Omental fat pad (tissue), 4 donors: ENCODE measurements at places on chromosomes 4 and X. TPM values are rescaled to one million over a fixed set of nuclear protein-coding genes. Genes with fewer than 3 reads are reported as not detected.
A peak's percentile ranks its signal among the peaks of the same experiment; 100 is the strongest.

DNA sequence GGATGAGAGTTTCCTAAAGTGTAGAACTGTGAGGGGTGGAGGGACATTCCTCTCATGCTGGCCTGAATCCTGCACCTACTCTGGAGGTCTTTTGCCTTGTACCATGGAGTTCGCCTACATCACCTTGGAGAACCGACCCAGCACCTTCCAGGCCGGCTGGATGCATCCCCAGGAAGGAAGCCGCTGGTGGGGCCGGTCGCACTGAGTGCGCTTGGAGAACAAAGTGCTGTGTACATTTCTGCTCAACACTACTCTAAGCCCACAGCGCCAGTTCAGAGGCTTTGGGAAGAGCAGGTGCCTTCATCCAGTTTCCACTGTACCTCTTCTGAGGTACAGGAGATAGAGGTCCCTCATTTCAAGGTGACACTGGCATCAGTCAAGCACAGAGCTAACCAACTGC lies 15.4 kb upstream of the IRF2 start:
- no peak for DNase-seq

DNA sequence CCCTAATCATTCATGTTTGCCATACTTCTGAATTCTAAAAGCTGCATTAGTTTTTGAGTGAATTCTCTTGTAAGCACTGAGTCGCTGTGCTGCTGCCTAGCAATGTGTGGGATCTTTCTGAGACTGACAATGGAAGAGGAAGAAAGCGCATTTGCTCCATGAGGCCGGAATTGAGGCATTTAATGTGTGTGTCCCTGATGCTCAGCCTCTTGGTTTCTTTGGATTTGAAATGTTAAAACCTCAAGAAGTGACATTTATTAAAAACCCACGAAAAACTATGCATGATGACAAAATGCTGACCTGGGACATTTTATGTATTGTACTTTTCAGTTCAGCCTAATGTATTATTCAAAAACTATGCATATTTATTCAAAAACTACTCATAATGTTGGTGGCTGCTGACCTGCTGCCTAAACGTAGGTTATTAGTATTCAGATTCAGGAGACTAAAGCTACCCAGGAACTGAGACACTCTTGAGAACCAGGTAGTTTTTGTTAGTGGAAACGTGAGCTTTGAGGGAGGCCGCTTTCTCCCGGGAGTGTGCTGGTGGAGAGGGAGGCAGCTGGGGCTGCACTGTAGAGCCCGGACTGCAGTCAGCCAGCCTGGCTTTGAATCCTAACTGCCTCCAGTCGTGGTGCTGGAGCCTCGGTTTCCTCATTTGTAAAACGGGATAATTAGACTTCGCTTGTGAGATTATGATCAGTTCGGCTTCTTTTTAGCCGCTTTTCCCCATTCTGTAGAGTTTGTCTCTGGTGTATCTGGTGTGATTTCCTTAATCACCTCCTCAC lies 11.3 kb downstream of the RGS12 start:
- DNase-seq = no peak

DNA sequence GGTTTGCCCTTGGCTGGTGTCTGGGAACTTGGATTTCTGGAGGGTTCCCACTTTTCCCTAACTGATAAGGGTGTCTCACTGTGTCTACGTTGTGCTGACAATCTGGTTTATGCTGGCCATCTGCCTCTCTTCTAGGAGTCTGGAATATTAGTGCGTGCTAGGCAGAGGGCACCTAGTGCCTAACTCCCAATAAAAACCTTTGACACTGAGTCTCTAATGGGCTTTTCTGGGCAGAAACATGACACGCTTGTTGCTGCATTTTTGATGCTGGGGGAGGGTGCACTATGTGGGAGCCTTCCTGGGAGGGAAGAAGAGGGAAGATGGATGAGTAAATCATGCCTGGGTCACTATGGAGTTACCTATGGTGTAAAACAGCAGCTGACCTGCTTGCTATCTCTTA lies 16.3 kb upstream of the ZNF41 start:
- no peak for DNase-seq

DNA sequence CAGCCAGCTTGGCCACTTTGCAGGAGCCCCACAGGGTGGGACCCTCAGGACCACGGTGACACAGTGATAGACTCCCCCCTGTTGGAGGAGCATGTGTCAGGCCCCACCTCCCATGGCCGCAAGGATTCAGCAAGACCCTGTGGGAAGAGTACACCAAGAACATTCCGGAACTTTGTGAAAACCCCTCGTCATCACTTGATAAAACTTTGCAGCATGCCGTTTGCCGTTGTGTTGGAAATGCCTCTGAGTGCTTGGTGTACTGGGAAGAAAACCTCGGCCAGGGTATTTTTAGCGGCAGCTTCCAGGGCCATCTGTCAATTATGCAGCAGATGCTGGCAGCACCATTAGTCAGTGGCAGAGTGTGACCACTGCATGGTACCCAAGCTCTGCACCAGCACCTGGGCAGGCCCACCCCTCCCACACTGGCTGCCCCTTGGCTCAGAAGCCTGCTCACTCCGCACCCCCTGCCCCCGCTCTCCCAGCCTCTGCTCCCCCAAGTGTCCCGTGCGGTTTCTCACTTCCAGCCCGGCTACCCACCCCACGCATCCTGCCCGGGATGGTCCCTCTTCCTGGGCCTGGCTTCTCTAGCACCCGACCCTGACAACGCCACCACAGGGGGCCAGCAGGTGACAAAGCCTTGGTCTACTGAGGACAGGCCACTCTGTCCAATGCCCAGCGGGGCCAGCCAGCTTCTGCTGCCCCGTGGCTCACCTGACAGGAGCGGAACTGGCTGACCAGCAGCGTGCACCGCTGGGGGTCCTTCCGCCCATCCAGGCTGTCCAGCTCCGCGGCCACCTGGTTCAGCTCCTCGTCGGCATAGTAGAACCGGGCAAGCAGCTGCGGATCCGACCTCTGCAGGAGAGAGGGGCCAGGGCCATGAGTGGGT lies 65.0 kb downstream of the ZFYVE28 start:
- DNase-seq = no peak

DNA sequence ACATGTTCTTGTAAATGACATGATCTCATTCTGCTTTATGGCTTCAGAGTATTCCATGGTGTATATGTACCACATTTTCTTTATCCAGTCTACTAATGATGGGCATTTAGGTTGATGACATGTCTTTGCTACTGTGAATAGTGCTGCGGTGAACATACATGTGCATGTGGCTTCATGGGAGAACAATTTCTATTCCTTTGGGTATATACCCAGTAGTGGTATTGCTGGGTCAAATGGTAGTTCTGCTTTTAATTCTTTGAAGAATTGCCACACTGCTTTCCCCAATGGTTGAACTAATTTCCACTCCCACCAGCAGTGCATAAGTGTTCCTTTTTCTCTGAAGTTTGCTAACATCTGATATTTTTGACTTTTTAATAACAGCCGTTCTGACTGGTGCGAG lies 1080.3 kb downstream of the CCSER1 start:
- DNase-seq = no peak

DNA sequence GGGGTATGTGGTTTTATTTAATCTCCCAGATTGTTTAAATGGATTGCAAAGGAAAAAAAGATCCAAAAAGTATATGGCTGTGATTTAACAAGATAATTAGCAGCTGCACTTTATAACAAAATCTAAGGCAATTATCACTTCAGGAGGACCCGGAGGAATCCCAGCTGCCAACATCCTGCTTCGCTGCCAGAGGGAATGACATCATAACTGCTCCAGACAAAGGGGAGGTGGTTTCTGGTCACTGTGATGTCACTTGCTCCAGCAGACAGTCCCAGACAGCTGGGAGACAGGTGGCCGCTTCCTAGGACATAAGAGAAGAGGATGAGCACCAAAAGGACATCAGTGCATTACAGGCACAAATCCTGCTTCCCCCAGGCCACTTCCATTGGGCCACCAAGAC lies 371.0 kb downstream of the BCOR start:
- no peak for DNase-seq

GRCh38 chr4:185011408-185011807 lies 6.9 kb upstream of the HELT start:
- DNase-seq = no peak

DNA sequence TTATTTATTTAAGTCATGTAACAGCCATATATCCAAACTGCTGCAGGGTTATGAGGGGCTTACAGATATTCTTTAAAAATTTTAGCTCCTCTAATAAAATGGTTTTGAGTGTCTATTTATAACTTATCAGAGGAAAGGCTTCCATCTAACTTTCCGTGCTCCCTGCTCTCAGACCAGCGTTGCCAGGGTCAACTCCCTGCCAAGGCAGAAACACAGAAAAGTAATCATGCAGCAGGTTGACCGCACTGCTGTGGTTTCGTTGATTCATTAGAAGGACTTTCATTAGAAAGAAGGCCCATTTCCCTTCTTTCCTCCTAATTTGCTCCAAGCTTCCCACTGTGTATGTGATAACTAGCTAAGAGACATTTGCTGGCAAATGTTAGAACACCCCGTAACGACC lies 33.9 kb downstream of the BCLAF3 start:
- DNase-seq = no peak

DNA sequence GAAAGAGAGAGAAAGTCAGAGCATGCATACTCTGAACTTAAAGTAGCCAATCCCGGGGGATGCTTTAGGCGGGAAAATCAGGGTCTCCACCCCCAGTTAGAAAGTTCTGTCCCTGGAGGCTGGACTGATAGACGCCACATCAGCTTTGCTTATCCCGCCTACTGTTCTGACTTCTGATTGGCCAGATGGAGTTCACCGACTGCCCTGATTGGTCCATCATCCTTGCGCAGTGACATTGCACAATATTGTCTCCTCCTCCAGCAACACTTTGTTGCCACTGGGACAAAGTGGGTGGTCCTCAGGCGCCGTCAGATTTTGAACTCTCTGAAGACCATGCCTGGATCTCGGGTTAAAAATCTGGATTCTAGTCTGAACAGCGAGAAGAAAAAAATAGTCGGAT lies 50.3 kb downstream of the SSX3 start:
- no peak for DNase-seq

- peak; percentile 24 for DNase-seq
Measured at GRCh38 chr4:14254252-14254651, 626.7 kb upstream of the BOD1L1 start.

The CXXC4 gene
- total RNA-seq = 0.63 TPM

The FREM3 gene
- not detected for total RNA-seq

The CHM gene
- total RNA-seq = 13.0 TPM

The ZCCHC12 gene
- 0.72 TPM for total RNA-seq

The GJB1 gene
- total RNA-seq = 0.31 TPM

The SH3BP2 gene
- total RNA-seq = 109 TPM
